Retina (tissue), 1 donor: ENCODE measurements at places on chromosomes 12 and 14.

DNA sequence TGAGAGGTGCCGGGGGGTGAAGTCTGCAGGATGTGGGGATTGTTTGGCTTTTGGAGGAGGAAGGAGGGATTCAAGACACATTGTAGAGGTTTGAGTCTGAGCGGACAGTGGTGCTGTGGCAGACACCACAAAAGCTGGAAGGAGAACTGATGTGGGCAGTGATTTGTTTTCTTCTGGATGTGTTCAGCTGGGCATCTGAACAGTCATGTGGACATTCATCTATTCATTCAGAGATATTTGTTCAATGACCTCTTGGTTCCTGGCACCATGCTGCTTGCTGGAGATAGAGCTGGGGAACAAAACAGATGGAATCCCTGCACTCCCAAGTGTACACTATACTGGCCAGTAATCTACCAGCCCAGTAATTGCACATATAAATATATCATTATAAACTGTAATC, 64.0 kb downstream of the PTPN11 start:
- DNase-seq, result no peak

GRCh38 chr12:25708661-25709060, 155.6 kb upstream of the LMNTD1 start:
- DNase-seq, result no peak

DNA sequence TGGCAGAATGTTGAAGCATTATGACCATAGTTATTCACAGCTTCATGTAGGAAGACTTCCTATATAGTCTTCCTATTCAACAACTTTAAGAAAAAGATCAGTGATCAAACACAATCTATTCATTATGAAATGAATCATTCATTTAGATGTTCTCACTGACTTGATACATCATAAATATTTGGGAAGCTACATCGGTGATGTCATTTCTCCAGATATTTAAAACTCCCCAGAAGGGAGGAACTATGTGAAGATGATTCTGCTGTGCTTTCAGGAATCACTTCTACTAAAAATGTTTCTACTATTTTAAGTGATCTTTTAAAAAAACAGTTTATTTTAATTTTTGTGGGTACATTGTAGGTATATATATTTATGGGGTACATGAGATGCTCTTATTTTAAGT, 316.4 kb downstream of the BCAT1 start:
- DNase-seq, result no peak

GRCh38 chr12:38389614-38390013, 73.0 kb downstream of the ALG10B start:
- DNase-seq, result no peak

DNA sequence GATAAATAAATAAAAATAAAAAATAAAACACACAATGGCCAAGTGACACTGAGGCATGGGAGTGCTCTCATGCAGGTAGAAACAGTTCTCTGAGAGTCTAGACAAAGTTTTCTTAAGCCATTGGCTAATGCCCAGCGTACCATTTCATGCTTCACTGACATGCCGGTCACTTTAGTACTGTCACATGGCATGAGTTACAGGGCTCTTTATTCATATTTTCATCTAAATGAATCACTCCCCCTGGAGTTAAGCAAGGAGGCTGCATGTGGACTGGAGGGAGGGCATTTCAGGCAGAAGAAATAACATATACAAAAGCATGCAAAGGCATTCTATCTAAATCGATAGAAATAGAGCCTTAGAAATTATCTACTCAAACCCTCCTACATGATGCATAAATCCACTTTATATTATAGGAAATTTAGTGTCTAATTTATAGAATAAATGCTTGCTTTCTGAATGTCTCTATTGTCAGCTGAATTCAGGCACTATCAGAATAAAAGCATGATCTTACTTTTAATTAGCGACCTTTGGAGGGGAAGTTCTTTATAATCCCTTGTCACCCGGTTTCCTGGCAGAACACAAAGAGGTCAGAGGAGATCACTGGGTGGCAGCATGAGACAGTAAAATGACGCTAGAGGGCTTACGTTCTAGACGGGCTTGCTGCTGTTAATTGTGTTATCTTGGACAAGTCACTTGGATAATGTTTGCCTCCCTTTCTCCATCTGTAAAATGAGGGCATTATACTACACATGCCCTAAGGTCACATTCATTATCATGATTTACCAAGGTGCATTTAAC, 17.5 kb downstream of the DYRK4 start:
- DNase-seq, result no peak

GRCh38 chr14:68651075-68651474, 141.8 kb downstream of the ZFP36L1 start:
- no peak for DNase-seq

DNA sequence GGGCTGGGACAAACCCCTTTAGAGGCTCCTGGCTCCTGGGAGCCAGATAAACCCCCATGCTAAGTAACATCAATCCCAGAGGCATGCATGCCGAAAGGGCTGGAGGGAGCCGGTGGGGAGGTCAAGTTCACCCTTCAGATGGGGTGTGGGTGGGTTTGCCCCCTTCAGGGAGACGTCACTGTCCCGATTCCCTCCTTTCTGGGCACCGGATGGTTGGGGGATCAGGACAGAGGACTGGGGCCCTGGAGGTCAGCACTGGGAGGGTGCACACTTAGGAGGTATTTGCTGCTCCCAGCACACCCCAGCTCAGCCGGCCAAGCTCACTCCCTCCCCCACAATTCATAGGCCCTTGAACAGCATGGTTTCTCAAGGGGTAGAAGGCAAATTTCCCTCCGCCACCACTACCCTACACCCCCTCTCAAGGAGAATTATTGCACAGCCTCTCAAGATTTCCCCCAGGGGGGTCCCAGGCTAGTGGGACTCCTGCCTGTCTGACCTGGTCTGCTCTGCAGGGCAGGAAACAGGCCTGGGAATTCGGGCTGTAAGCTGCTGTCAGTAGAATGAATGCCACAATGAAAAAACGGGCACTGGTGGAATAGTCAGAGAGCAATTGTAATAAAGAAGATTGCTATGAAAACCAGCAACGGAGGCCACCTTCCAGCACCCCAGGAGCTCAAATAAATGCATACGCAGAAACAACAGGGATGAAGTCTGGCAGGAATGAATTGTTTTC, 63.5 kb downstream of the GALNT16 start:
- DNase-seq, result peak; percentile 32
